ENCODE measurements at places on chromosomes 1 and 21. TPM values are rescaled to one million over a fixed set of nuclear protein-coding genes. Genes with fewer than 3 reads are reported as not detected.

The FOXD3 gene
- total RNA-seq, result 0.80 TPM

DNA sequence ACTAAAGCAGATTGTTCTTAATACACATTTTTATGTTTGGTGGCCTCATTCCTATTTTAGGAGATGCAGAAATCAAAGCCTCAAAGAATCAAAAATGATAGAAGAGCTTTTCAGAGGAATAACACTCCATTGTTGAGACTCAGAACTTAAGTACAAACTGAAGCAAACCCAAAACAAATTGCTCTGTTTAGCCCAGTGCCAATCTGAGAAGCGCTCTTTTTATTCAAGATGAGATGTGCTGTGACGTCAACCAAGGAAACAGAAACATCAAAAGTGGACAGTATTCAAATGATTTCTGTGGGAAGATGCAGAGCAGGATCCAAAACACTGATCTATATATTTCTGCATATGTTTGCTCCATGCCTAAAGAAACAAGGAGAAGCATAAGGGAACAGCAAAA is 18.0 kb downstream of the COLGALT2 start:
- no peak for DNase-seq

DNA sequence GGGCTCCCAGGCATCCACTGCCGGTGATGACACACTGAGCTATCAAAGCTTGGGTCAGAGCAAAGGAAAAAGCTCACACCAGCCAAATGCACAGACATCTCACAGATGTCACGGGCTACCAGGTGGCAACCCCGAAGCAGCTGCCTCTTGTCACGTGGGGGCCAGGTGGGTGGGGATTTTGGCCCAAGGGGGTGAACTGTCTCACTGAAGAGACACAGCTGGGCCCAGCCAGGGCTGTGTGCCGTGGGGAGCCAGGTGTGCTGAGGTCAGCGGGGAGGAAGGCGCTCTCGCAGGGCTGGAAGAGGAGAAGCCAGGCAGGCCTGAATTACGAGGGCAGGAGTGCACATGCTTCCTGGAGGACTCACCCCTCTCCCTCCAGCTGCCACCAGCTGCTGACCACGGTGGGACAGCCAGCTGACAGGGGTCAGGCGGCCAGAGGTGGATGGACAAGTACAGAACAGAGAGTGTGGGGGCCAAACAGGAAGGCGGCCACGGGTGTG is 32.4 kb downstream of the KCNN3 start:
- DNase-seq, result peak; percentile 66

- no peak for DNase-seq
Observed at GRCh38 chr1:219661464-219662092, 48.7 kb upstream of the ZC3H11B start.

- DNase-seq, result no peak
Observed at GRCh38 chr1:230127105-230128054, 60.3 kb downstream of the GALNT2 start.

GRCh38 chr1:177566495-177566894 is 395.7 kb downstream of the BRINP2 start:
- DNase-seq, result no peak

The SLC5A3 gene
- total RNA-seq, result 5.7 TPM

The URB2 gene
- 4.2 TPM for total RNA-seq

The SUSD4 gene
- 29.7 TPM for total RNA-seq

The SERPINC1 gene
- total RNA-seq, result 0.18 TPM

GRCh38 chr1:94803517-94804441 is 16.4 kb upstream of the SLC44A3 start:
- peak; percentile 66 for DNase-seq

The IFI16 gene
- 43.1 TPM for total RNA-seq

GRCh38 chr1:157097692-157098091 is 1.9 kb downstream of the ETV3L start:
- DNase-seq, result no peak

DNA sequence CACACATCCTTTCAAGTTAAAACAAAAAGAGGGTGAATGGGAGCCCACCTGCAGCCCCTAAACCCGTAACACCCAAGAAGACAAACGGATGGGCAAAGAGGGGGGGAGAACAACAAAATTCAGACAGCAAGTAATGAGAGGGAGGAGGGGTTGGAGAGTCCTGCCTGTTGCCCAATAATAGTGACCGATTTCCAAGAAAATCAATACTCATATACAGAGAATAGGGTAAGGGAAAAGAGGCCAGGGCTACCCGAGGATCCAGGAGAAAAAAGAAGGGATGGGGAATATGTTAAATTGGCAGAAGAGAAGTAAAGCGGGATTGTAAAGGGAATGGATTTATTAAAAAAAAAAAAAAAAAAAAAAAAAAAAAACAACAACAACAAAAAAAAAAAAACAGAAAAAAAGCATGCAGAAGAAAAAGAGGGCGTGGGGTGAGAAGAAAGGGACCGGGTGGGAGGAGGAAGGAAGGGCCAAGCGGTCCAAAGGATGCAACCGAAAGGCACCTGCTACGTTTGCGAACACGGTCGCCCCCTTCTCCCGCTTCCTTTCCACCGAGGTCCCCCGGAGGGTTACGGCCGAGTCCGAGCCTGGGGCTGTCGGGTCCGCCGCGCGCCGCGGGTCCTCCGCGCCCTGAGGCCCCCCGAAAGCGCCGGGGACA is 930 bp downstream of the SLC30A10 start:
- no peak for DNase-seq

DNA sequence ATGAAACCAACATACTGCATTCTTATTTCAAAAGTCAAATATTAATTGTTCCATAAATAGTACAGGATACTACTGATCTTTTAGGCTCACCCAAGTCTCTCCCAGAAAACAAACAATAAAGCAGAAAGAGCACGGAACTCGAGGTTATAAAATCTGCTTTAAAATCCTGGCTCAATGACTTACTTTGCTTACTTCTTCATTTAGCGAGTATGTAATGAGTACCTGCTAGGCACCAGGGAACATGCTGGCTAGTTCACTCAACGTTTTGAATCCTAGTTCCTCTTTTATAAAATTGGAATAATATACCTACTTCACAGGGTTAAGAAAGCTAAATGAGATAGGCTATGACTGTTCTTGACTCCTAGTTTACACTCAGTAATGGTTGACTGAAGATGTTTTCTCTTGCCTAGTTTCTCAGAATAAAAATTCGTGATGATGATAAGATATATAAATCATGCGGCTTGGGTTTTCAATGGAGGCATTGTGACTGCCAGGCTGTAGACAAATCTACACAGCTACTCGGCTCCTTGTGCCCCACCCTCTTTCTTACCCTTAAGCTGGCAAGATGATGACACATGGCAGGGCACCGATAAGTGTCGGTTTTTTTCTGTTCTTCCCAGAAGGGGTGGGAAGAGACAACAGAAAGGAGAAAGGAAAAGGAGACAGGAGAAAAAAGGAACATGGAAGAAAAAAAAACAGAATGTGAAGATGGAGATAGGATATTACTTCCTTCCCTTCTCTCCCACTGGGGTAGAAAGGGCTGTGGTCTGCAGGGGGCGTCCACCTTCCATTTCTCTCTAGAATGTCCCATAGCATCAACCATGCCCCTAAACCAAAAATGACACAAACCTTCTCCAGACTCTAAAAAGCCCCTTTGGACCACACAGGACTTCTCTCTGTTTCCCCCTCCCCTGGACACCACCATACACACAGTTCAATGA is 507.1 kb downstream of the SMYD3 start:
- DNase-seq, result no peak

DNA sequence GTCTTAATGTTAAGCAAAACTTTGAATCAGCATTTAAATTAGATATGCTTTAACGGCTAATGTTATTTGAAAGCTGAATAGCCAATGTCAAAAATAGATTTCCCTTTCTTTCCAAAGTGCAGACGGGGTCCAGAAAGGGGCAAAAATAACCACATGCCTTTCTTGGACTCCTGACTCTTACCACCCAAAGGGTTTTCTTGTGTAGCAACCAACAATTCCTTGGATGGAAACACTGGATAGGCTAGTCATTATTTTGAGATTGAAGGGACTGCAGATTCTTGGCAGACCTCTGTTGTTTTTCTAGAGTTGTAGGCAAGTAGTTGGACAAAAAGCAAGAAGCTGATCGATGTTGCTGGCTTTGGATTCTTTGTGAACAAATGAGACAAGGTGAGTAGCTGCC is 107.0 kb downstream of the MRPS6 start:
- DNase-seq, result no peak

- no peak for DNase-seq
Observed at GRCh38 chr1:72936151-72936740, 653.9 kb upstream of the NEGR1 start.

DNA sequence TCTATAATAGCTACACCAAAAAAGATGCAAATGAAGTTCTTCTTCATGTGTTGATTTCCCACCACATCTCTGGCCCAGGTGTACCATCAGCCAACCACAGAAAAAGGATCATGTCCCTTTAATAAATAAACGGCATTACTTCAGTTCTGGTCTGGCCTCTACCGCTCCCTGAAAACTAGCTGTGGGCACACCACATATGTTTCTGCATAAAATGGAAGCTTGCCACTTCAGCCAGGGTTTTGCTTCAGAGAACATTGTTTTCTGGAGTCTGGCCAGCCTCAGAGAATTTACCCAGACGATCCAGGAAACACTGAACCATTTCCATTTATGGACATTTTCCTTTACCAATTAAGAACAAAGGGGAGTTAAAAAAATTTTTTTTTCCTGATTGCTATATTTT is 5.8 kb upstream of the LAMC2 start:
- DNase-seq, result peak; percentile 55

The OR2L2 gene
- not detected for total RNA-seq

The NRAS gene
- total RNA-seq, result 8.9 TPM

GRCh38 chr1:229547542-229547941 is 11.0 kb downstream of the ABCB10 start:
- no peak for DNase-seq

DNA sequence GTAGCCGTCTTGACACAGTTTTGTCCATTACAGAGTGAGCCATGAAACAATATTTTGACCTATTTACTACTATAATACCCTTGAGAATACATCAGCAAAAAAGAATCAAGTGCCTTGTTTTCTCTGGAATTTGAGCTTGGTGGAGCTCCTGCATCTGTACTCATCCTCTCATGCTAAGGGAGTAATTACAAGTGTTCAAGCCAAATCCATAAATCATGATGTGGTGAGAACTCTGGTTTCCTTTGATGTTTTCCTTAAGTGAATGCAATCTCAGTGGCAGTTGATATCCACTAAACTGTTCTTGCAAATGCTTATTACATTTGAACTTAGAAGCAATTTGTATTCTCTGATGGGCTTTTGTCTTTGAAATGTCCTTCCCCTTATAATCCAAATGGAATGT is 824.6 kb upstream of the TMPRSS15 start:
- DNase-seq, result no peak

- no peak for DNase-seq
Observed at GRCh38 chr1:183774938-183775337, 30.0 kb upstream of the RGL1 start.

The CELA3B gene
- total RNA-seq, result not detected

All from right cardiac atrium (tissue), 5 donors.